ENCODE measurements at places on chromosomes 12 and 14. TPM values are rescaled to one million over a fixed set of nuclear protein-coding genes. Genes with fewer than 3 reads are reported as not detected.

GRCh38 chr14:48382961-48383360 lies 707.6 kb upstream of the MDGA2 start:
- DNase-seq = no peak
- no peak overlapping the region for H3K4me3 ChIP-seq
- no peak overlapping the region for H3K27ac ChIP-seq

- H3K27me3 ChIP-seq = peaks cover 39% of the 10 kb centered on the region
- H3K4me1 ChIP-seq = peaks cover 2% of the 10 kb centered on the region
- no peak overlapping the region for H3K27ac ChIP-seq
- no peak overlapping the region for H3K4me3 ChIP-seq
- no peak for DNase-seq
- H3K36me3 ChIP-seq = no peaks in the 10 kb centered on the region
Observed at GRCh38 chr12:132208153-132208823, 64.0 kb downstream of the NOC4L start.

MMP14 gene
- polyA plus RNA-seq = 108 TPM

DNA sequence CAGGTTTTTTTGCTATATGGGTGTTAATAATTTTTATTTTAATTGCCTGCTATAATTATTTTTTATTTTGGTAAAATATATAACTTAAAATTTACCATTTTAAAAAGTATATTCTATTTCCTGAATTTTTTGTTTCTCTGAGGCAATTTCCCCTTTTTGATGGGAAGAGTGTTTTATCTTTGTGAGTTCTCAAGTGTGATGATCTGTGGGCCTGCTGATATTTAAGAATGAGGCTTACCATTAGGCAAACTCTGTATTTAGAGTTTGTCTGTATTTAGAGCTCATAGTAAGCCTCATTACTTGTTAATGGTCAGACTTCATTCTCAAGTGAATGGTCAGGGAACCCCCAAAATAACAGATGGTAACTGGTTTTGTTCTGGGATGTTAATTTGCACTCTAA lies 48.0 kb downstream of the WNK1 start:
- no peaks in the 10 kb centered on the region for H3K36me3 ChIP-seq
- no peaks in the 10 kb centered on the region for H3K27me3 ChIP-seq
- no peak for DNase-seq
- no peak overlapping the region for H3K4me3 ChIP-seq
- H3K4me1 ChIP-seq = no peaks in the 10 kb centered on the region
- no peak overlapping the region for H3K27ac ChIP-seq

ACACB gene
- polyA plus RNA-seq = 11.9 TPM

GRCh38 chr12:104720339-104721038 lies 237.6 kb downstream of the SLC41A2 start:
- H3K36me3 ChIP-seq = no peaks in the 10 kb centered on the region
- no peak overlapping the region for H3K4me3 ChIP-seq
- H3K27ac ChIP-seq = peak overlapping the region; percentile 46
- DNase-seq = no peak
- H3K27me3 ChIP-seq = no peaks in the 10 kb centered on the region
- H3K4me1 ChIP-seq = no peaks in the 10 kb centered on the region

GRCh38 chr12:3019005-3019680 lies 58.0 kb upstream of the TSPAN9 start:
- H3K27me3 ChIP-seq = no peaks in the 10 kb centered on the region
- H3K4me1 ChIP-seq = no peaks in the 10 kb centered on the region
- H3K36me3 ChIP-seq = no peaks in the 10 kb centered on the region
- H3K27ac ChIP-seq = no peak overlapping the region

BCL11B gene
- 4.0 TPM for polyA plus RNA-seq

AQP2 gene
- 0.01 TPM for polyA plus RNA-seq

- H3K27me3 ChIP-seq = no peaks in the 10 kb centered on the region
- H3K4me3 ChIP-seq = no peak overlapping the region
- peaks cover 24% of the 10 kb centered on the region for H3K4me1 ChIP-seq
Observed at GRCh38 chr12:124520265-124520701, 47.1 kb downstream of the NCOR2 start.

GRCh38 chr14:70640938-70641547 lies 673 bp upstream of the TTC9 start:
- no peaks in the 10 kb centered on the region for H3K4me1 ChIP-seq
- no peaks in the 10 kb centered on the region for H3K36me3 ChIP-seq
- peak; percentile 54 for DNase-seq
- H3K27me3 ChIP-seq = peaks cover 46% of the 10 kb centered on the region
- H3K4me3 ChIP-seq = peak overlapping the region; percentile 44

GRCh38 chr12:104108755-104109445 lies 29.1 kb downstream of the NFYB start:
- DNase-seq = peak; percentile 47
- no peaks in the 10 kb centered on the region for H3K36me3 ChIP-seq
- H3K4me3 ChIP-seq = no peak overlapping the region
- no peaks in the 10 kb centered on the region for H3K4me1 ChIP-seq

COX8C gene
- 0.27 TPM for polyA plus RNA-seq

DNA sequence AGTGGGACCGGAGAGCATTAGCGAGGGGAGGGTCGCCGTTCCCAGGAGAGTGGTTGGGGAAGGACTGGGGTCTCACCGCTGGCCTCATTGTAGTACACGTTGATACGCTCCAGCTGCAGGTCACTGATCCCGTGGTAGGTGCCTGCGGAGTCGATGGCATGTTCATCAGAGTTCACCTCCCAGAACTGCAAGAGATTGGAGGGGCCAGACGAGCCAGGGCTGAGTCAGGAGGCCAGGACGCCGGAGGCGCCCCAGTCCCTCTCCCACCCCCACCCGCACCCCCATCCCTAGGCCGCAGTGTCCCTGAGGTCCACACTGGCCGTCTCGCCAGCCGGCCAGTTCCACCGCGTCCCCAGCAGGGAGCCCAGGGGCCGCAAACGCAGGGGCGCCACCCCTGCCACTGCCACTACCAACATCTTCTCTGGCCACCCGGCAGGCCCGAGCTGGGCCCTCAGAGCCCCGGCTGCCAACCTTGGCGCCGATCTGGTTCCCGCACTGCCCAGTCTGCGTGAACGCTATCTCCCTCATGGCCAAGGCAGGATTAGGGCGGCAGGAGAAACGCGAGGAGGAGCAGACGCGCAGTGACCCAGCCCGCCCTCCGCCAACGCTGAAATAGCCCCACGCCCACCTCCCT lies 144.2 kb downstream of the ALG10 start:
- no peak overlapping the region for H3K27ac ChIP-seq
- no peak for DNase-seq
- no peaks in the 10 kb centered on the region for H3K27me3 ChIP-seq
- no peaks in the 10 kb centered on the region for H3K36me3 ChIP-seq

GRCh38 chr12:116882742-116883141 lies 1.5 kb upstream of the HRK start:
- H3K27ac ChIP-seq = no peak overlapping the region
- peaks cover 9% of the 10 kb centered on the region for H3K4me1 ChIP-seq
- H3K36me3 ChIP-seq = no peaks in the 10 kb centered on the region
- no peak for DNase-seq
- no peak overlapping the region for H3K4me3 ChIP-seq

DNA sequence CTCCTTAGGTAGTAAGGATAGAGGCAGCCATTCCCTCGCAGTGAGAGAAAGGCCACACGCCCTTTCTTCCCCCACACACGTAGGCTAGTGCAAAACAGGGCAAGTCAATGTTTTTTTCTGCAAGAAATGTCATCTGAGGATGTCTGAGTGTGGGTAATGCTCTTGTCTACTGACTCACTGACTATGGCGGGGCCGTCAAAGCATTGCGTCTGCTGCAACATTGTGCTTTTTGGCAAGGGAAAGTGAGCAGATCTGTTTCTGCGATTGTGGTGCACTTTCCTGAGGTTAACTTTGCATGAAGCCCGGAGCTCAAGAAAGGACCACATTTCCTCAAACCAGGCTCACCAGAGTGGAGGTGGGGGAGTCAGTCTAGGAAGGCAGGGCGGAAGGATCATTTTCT lies 181.6 kb upstream of the GZMB start:
- peak overlapping the region; percentile 96 for H3K27ac ChIP-seq
- H3K4me3 ChIP-seq = no peak overlapping the region
- H3K36me3 ChIP-seq = no peaks in the 10 kb centered on the region

GRCh38 chr14:23359722-23360447 lies 5.1 kb downstream of the EFS start:
- peaks cover 9% of the 10 kb centered on the region for H3K27me3 ChIP-seq
- no peak overlapping the region for H3K27ac ChIP-seq

GRCh38 chr14:74835645-74836250 lies 40.2 kb downstream of the PROX2 start:
- no peaks in the 10 kb centered on the region for H3K4me1 ChIP-seq
- DNase-seq = no peak
- no peaks in the 10 kb centered on the region for H3K27me3 ChIP-seq
- no peak overlapping the region for H3K27ac ChIP-seq

DNA sequence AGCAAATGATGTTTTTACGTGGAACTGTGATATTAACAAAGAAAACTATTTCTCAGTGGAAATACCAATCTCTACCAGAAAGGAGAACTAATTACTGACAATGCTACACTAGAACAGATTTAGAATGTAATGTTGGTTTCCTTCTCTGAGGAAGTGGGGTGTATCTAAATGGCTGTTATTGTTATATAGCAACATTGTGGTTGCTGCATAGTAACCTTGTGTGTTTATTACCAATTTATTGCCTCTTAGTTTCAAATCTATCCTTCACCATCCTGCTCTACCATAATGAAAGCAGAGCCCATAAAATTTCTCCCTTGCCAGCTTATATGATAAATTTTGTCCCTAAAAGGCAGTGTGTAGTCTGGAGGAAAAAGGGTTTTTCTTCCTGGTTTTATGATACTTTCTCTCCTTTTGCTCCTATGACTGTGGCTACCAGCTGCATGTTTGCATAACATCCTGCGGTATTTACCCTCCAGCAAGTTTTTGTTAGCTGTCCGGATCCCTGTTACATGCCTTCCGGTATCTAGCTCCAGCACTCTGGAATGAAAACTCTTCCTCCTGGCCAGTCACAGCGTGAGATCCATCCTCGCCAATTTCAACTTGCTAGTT lies 5.7 kb upstream of the KLRK1 start:
- no peak overlapping the region for H3K4me3 ChIP-seq
- H3K4me1 ChIP-seq = peaks cover 2% of the 10 kb centered on the region
- H3K36me3 ChIP-seq = no peaks in the 10 kb centered on the region
- no peaks in the 10 kb centered on the region for H3K27me3 ChIP-seq
- H3K27ac ChIP-seq = peak overlapping the region; percentile 32

SPRING1 gene
- polyA plus RNA-seq = 38.6 TPM

GRCh38 chr12:22406627-22407026 lies 72.1 kb upstream of the ST8SIA1 start:
- no peaks in the 10 kb centered on the region for H3K27me3 ChIP-seq
- H3K4me3 ChIP-seq = no peak overlapping the region
- H3K4me1 ChIP-seq = no peaks in the 10 kb centered on the region
- H3K36me3 ChIP-seq = no peaks in the 10 kb centered on the region

- no peaks in the 10 kb centered on the region for H3K36me3 ChIP-seq
- DNase-seq = no peak
- no peaks in the 10 kb centered on the region for H3K27me3 ChIP-seq
- no peak overlapping the region for H3K4me3 ChIP-seq
- H3K4me1 ChIP-seq = peaks cover 8% of the 10 kb centered on the region
Observed at GRCh38 chr12:114902665-114903064, 218.7 kb upstream of the TBX3 start.

LEMD3 gene
- 33.6 TPM for polyA plus RNA-seq

- no peak overlapping the region for H3K4me3 ChIP-seq
- H3K4me1 ChIP-seq = no peaks in the 10 kb centered on the region
- no peak overlapping the region for H3K27ac ChIP-seq
- peaks cover 12% of the 10 kb centered on the region for H3K36me3 ChIP-seq
- DNase-seq = no peak
- no peaks in the 10 kb centered on the region for H3K27me3 ChIP-seq
Observed at GRCh38 chr14:35682802-35683201, 126.3 kb downstream of the RALGAPA1 start.

GRCh38 chr12:3069714-3070113 lies 7.5 kb upstream of the TSPAN9 start:
- H3K4me3 ChIP-seq = no peak overlapping the region
- DNase-seq = no peak
- no peaks in the 10 kb centered on the region for H3K36me3 ChIP-seq
- no peaks in the 10 kb centered on the region for H3K27me3 ChIP-seq

LALBA gene
- polyA plus RNA-seq = not detected

- no peak overlapping the region for H3K27ac ChIP-seq
- H3K36me3 ChIP-seq = no peaks in the 10 kb centered on the region
- DNase-seq = no peak
- no peaks in the 10 kb centered on the region for H3K27me3 ChIP-seq
- no peaks in the 10 kb centered on the region for H3K4me1 ChIP-seq
Observed at GRCh38 chr12:104622928-104623327, 166.2 kb downstream of the CHST11 start.

GRCh38 chr14:21868442-21869046 lies 194.9 kb upstream of the OR4E1 start:
- H3K36me3 ChIP-seq = no peaks in the 10 kb centered on the region
- peak; percentile 5 for DNase-seq
- H3K27ac ChIP-seq = no peak overlapping the region
- H3K4me1 ChIP-seq = no peaks in the 10 kb centered on the region
- no peak overlapping the region for H3K4me3 ChIP-seq

PPP1R1A gene
- 17.2 TPM for polyA plus RNA-seq

DNA sequence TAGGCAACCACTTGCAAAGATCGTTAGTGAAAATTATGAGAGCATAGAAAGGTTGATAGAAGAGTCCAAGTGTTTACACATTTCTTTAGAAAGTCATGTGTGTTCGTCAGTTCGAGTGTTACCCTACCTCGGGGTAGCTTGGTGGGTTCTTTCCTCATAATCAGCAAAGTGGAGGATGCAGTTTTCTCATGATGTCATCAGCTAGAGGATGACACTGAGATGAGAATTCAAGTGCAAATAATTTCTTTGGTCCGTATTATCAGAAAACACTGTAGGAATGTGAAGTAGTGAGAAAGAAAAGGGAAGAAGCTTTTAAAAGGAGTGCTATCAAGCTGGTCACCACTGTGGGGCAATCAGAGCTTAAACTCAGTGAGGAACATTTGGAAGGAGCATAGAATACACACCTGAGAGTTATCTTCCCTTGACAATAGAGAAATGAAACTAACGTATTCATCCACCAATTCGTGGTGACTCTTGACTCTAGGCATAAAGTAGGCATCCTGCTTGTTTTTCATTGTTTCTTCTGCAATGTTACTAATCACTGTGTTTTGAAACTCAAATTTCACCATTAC lies 1340.9 kb upstream of the TMEM132C start:
- no peaks in the 10 kb centered on the region for H3K27me3 ChIP-seq
- H3K4me1 ChIP-seq = no peaks in the 10 kb centered on the region
- no peaks in the 10 kb centered on the region for H3K36me3 ChIP-seq
- no peak overlapping the region for H3K27ac ChIP-seq

GRCh38 chr14:77141214-77142004 lies at the start of gene ZDHHC22:
Gene ZDHHC22, minus strand, starts transcription at chr14:77141791. Its CDS starts 2,053 bp downstream, at chr14:77139738.
- DNase-seq = no peak
- no peak within 1 kb of the TSS for H3K27ac ChIP-seq
- H3K36me3 ChIP-seq = no peaks in the 10 kb centered on the region

- no peak overlapping the region for H3K4me3 ChIP-seq
- no peaks in the 10 kb centered on the region for H3K4me1 ChIP-seq
- no peak for DNase-seq
- no peaks in the 10 kb centered on the region for H3K27me3 ChIP-seq
- H3K27ac ChIP-seq = no peak overlapping the region
Observed at GRCh38 chr12:82363990-82364389, 5.7 kb downstream of the METTL25 start.

GRCh38 chr14:94707494-94707893 lies 62.4 kb downstream of the GSC start:
- no peak overlapping the region for H3K27ac ChIP-seq
- peaks cover 10% of the 10 kb centered on the region for H3K27me3 ChIP-seq
- no peaks in the 10 kb centered on the region for H3K4me1 ChIP-seq
- no peak overlapping the region for H3K4me3 ChIP-seq
- no peaks in the 10 kb centered on the region for H3K36me3 ChIP-seq
